A172 (cell line): ENCODE measurements at places on chromosomes 4 and X. TPM values are rescaled to one million over a fixed set of nuclear protein-coding genes. Genes with fewer than 3 reads are reported as not detected.

Gene IGSF1
- total RNA-seq: 0.02 TPM in 1 of 2 replicates, not detected in the other

Gene VCX3A
- not detected in 2 replicates for total RNA-seq

Gene RASGEF1B
- total RNA-seq: not detected in 2 replicates

DNA sequence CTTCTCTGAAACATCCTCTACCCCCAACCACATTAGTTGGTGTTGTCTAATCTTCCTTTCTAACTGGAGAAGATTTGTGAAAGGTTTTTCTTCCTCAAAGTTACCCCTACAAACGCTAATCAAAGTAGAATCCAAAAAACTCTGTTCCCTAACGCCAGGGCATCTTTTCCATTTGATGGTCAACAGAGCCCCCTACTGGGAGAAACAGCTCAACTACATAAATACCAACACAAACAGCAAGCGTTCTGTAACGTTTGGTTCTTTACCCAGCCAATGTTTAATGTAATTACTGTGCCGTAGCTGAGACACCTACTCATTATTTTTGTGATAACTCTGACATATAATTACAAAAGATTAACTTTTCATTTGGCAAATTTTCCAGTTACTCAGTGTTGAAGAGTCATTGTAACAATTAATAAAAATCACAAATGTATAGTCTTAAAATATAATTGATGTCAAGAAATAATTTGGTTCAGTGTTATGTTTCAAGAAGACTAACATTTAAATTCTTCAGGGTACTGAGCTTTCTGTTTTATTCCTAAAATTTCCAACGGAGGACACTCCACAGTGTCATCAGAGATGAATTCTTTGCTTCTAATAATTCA is 94.9 kb upstream of the TBC1D9 start:
- DNase-seq: peak; percentile 30

GRCh38 chrX:16191605-16192004 is 24.3 kb downstream of the MAGEB17 start:
- no peak for DNase-seq

DNA sequence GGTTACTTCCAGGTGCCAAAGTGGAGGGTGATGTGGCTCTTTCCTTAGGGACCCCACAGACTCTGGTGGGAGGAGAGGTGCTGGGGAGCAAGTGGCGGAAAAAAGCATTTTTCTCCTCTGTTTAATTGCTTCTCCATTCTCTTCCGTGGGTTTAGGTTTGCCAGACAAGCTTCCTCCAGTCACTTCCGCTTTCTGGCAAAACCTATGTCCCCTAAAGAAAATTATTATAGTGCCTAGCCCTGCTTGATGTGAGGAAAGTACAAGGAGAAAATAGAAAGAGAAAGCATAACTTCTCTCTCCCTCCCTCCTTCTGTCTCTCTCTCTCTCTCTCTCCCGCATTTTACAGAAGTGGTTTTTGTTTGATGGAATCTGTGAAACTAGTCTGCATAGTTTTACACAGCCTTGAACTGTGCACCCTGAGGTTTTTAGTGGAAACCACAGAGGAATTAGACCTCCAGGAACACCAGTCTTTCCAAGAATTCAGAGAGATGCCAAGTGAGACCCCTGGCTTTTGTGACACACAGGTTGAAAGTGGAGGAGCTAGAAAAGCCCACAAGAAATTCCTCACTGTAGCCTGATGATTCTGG is 231.1 kb upstream of the ANXA3 start:
- DNase-seq: no peak

DNA sequence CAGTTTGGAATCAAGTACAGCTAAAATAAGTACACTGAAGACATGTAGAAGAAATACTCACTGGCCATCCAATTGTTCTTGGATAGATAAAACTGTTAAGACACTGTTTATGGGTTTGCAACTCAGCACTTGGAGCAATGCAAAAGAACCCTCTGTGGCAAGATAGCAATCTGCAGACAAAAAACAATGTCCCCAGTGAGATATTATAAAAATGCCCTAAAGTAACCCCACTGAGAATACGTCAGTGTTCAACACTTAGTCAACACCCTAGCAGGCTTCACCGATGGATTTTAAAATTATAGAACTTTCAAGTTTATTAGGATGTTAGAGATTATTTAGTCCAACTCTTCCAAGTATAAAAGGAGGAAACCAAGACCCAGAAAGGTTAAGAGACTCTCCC is 47.5 kb upstream of the NDP start:
- no peak for DNase-seq

GRCh38 chr4:39505581-39505980 is 21.7 kb downstream of the UGDH start:
- DNase-seq: no peak

GRCh38 chrX:17713288-17713687 is 24.0 kb upstream of the SCML1 start:
- DNase-seq: no peak

DNA sequence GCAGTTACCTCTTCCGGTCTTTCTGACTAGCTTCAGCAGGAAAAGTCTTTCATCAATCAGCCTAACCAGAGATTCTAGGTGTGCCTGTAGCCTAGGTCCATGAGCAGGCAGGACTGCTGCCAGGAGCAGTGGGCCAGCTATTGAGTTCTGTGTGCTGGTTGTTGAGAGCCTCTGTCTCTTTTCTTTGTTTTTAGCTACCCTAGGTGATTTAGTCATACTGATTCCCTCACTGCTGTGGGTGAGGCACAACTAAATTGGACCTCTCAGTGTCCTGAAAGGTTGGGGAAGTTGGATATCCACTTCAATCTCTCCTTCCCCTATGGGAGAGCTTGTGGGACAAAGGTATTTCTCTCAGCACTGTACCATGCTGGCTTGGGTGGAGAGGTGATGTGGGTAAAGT is 354.9 kb downstream of the GPAT3 start:
- DNase-seq: no peak

Gene RBM41
- total RNA-seq: 4.8 and 11.4 TPM in 2 replicates
